ENCODE measurements at places on chromosomes 2 and 18.

DNA sequence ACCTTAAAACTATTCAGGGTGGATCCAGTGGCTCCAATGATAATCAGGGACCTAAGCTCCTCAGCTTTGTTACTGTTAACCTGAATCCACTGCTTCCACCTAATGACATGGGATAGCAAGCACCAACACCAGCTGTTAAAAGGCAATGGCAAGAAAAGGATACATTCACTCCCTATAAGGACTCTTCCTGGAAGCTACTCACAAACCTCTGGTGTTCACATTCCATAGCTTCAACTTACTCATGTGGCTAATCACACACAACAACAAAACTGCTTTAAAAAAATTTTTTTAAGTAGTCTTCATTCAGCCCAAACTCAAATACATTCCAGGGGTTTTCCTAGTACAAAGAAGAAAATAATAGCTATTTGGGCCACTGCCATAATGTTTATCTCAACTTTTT is 24.5 kb downstream of the ROCK2 start:
- DNase-seq, result peak; percentile 77

DNA sequence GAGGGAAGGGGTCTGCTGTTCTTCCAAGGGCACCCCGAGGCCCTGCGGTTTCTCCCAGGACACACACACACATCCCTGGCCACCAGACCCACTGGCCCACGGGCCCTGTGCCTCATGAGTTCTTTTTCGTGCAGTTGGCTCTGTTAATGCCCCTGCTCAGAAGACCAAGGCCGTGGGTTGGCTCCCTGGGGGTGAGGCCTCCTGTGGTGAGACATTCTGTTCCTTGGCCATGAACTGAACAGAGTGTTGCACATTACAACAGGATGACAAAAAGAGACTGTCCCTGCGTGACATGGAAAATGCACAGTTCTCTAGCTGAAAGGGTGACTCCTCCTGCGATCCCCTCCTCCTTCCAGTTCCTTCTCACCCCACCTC is 30.7 kb downstream of the SH2D6 start:
- no peak for DNase-seq

DNA sequence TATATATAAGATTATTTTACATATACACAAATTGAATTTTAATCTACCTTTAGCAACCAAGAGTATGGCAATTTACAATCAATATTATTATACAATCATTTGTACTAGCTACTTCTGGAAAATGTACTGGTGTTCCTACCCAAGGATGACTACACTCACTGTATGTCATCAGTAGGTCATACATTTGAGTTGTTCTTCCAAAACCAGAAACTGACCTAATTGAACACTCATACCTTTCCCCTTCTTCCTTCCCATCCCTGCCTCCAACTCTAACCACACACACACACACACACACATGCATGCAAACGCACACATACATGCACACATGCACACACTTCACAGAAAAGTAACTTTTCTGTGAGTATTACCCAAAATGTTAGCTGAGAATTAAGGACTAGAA is 8.2 kb upstream of the ERCC3 start:
- no peak for DNase-seq

GRCh38 chr2:195368249-195369217 is 288.5 kb upstream of the SLC39A10 start:
- DNase-seq, result peak; percentile 14

DNA sequence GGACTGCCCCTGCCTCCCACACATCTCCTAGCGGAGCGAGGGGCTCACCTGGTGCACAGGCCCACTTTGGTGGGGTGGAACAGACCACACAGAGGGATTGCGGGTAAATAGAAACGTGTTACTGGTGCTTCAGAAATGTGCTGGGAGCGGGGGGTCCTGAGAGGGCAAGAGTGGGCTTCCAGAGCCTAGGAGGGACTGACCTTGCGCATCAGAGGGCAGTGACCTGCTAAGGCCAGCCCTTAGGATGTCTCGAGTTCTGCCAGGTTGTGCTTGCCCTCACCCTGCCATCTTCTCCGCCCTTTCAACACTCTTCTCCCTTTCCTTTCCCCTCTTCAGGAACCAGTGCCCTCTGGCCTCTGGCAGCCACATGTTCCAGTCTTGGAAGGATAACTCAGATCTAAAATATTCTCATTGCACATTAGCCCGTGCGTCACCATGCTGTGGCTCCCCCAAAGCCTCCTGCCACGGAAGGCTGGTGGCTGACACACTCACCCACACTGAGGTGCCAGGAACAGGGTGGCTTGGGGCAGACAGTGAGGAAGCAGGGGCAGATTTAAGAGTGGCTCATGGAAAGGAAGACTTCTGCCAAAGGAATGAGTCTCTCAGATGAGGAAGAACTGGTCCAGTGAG is 89.6 kb downstream of the MCFD2 start:
- DNase-seq, result peak; percentile 75

GRCh38 chr2:120904830-120905234 is 169.2 kb downstream of the GLI2 start:
- DNase-seq, result no peak

Measured in fibroblast of upper back skin (primary cell).